Stimulated activated CD8-positive, alpha-beta memory T cell treated with anti-CD3 and anti-CD28 coated beads, Interleukin-4, amount 100 ng/mL, for 4 hours (primary cell): ENCODE measurements at places on chromosomes 3 and 15.

GRCh38 chr15:58977887-58978286, 9.6 kb upstream of the RNF111 start:
- DNase-seq = no peak

GRCh38 chr15:70210528-70210927, 112.8 kb upstream of the TLE3 start:
- DNase-seq = no peak

GRCh38 chr15:46296797-46297196, 662.0 kb downstream of the SQOR start:
- DNase-seq = no peak

- no peak for DNase-seq
These were observed 212.3 kb downstream of the FGF12 start for GRCh38 chr3:192514754-192515663.

DNA sequence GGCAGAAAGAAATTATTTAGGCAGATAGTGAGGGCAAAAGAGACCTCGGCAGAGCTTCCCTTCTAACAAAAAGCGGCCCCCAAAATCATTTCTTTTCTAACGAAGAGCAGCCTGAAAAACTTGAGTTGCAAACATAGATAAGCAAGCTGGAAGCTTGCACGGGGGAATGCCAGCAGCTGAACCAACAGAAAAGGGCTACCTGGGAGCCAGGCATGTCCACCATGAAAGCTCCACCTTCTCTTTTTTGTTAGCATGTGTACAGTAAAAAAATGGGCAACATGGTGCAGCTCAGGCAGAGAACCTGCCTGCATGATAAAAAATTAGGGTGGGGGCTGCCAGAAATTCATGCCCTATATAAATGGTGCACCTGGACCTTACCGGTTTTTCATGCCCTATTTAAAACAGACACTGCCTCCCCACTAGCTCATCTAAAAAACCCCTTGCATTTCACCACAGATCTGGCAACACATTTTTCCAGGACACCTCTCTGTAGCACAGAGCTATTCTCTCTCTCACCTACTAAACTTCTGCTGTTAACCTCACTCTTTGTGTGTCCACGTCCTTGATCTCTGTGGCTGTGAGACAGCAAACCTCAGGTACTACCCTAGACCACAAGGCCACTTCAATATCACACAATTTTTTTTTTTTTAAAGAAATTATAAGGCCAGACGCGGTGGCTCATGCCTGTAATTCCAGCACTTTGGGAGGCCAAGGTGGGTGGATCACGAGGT, 18.7 kb downstream of the SLC33A1 start:
- DNase-seq = no peak

GRCh38 chr15:94834494-94834893, 603.1 kb downstream of the MCTP2 start:
- no peak for DNase-seq

GRCh38 chr15:98455904-98456303, 192.4 kb upstream of the IGF1R start:
- DNase-seq = no peak

GRCh38 chr3:8589880-8590556, 54.6 kb downstream of the SSUH2 start:
- DNase-seq = no peak

DNA sequence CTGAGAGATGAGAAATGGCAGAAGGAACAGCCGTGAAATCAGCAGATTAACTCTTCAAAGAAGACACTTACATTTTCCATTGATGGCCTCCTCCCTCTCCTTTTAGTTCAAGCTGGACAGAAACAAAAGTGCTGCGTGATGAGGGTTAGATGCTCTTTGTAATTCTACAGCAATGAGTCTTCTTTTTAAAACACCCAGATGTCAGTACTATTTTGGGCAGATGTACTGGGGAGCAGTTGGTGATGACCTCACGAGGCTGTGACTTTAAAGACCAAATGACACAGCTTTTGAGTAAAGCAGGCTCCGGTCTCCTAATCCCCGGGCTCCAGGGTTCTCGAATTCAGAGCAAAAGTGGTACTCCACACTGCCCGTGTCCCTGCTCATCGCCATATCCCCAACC, 198.2 kb downstream of the SLCO3A1 start:
- DNase-seq = no peak

- no peak for DNase-seq
These were observed 431.4 kb downstream of the DIPK2A start for GRCh38 chr3:144403040-144403457.

- no peak for DNase-seq
These were observed 205.2 kb upstream of the SATB1 start for GRCh38 chr3:18630295-18630694.

DNA sequence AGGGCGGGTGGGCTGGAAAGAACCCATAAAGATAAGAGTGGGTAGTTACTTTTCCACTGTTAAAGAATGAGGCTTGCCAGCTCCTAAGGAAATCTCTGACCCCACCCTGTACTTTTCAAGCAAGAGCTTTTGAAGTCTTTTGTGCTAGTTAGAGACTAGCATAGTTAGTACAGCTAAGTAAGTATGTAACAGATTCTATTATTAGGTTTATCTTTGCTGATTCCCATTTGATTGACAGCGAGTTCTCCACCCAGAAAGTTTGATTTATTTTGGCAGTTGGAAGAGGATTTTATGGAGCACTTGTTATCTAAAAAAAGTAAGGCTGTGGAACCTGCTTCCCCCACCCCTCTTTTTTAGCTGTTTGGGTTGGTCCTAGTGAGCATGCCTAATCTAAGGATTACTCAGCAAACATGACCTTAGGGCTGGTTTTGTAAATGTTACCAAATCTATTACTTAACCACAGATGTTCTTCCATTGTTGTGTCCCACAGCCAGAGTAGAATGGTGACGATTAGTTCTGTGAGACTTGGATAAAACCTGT, 57.6 kb downstream of the FNDC3B start:
- no peak for DNase-seq

GRCh38 chr15:58344213-58345070, 87.3 kb upstream of the LIPC start:
- no peak for DNase-seq

DNA sequence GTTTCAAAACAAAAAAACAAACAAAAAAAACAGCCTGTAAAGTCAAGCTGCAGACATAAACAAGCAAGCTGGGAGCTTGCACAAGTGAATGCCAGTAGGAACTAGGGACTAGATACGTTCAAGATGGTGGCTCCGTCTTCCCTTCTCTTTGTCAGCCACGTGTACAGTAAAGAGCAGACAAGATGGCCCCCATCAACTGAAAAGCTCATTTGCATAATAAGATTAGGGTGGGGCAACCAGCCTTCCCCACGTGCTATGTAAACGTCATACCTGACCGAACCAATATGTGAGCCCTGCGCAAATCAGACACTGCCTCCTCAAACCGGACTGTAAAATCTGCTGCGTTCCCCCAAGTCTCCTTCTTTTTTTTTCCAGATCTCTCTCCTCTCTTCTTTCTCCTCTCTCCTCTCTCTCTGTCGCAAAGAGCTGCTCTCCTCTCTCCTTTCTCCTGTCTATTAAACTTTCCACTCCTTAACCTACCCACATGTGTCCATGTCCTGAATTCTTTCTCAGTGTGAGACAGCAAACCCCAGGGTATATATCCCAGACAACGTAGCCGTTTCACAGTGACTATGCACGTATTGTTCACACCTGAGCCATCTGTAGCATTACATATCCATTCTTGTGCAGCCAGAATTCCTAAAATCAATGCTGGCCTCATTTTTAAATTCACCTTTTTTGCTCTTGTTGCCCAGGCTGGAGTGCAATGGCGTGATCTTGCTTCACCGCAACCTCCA, 31.2 kb upstream of the FXR1 start:
- no peak for DNase-seq
